ENCODE measurements at places on chromosomes 13 and 19.

DNA sequence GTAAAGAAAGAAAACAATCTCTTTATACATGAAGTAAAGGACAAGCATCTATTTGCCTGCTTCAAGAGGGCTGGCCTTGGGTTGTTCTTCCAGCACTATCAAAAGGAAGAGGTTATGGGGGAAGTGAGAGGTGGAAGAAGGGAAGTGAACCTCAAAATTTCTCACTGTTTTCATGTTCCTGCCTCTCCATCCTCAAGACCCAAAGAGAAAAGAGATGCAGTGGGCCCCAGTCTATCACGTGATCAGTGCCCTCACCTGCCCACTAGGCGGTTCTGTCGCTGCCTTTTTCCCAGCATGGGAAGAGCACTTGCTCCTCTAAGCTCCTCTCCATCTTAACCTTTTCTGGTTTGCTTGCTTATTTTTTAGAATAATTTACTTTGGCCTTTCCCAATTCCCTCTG, 6.2 kb upstream of the USP12 start:
- DNase-seq: no peak

GRCh38 chr19:38221421-38221820, 2.6 kb downstream of the DPF1 start:
- no peak for DNase-seq

DNA sequence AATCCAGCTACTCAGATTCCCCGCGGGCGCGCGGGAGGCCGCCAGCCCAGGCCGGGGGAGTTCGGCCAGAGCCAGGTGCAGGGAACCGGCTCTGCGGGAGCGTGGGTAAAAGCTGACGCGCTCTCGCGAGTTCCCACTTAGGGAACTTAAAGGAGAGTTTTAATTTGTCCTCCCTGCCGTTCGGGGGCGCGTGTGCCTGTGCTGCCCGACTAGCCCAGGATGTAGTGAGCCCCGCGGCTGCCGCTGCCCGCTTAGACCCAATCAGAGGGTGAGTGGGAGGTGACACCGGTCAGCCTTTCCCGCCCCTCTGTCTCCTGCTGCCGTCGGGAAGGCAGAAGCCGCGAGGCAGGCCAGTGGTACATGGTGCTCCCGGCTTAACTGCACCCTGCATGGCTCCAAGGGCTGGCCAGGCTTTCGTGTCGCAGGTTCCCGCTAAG, 36.0 kb upstream of the NEK3 start:
- DNase-seq: peak; percentile 55

DNA sequence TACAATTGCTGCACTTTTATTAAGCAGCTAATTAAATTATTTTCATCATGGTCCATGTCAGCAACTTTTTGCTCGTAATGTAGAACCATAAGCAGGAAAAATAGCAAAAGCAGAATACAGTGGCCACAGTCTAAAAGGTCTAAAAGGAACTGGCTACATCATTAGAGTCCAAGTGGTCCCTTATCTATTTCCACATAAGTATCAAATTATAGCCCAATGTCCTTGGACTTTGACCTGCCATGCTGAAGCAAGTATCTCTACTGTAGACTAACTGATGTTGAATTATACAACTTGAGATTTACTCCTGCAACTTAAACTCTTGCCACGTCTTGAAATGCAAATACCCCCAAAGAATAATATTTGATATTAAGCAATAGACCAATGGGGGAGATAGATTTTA, 68.8 kb downstream of the OXGR1 start:
- no peak for DNase-seq

DNA sequence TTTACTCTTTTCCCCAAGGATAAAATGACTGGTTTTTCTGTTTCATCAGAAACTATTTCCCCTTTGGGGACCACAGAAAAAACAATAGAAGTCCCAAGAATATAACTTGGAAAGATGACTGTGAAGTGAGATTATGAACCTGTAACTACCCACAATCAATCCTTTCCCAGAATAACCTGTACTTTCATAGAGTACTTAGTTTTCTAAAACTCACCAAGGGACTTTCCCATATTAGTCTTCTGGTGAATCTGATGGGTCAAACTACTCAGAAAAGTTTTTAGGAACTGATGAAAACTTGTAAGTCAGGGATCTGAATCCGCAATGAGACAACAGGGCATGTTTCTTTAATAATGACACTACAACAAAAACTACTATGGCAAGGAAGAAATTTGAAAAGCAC, 62.6 kb downstream of the STK24 start:
- DNase-seq: no peak

DNA sequence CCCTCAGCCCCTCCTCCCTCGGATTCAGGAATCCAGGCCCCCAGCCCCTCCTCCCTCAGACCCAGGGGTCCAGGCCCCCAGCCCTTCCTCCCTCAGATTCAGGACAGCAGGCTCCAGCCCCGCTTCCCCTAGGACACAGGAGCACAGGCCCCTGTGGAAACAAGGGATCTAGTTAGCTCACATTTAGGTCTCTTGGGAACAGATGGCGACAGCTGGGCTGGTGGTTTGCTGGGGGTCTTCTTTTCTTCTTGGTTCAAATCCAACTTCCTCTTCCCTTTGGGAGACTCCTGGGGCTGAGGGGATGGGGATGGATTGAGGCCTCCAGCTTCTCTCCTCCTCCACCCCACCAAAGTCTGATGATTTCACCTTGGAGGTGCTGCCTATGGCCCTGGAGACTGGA, 19.6 kb downstream of the ZNF575 start:
- no peak for DNase-seq

GRCh38 chr19:5894704-5895349, 8.8 kb downstream of the NDUFA11 start:
- no peak for DNase-seq

DNA sequence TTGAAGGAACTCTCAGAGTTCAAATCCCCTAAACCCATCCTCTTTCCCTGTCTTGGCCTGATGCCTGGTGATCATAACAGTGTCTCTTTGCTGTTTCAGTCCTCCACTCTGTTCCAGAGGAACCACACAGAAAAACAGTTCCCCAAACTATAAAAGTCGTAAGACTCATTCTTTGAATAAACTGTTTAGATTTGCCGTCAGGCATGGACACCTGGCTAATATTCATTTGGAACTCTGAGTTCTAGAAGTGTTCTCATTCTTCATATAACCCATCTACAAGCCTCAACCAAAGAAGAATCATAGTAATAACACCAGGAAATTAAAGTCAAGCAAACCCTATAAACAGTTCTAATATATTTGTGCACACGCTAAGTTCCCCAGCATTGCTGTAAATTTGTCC, 37.7 kb upstream of the ABCC4 start:
- no peak for DNase-seq

GRCh38 chr13:33345842-33346241, 60.3 kb upstream of the STARD13 start:
- DNase-seq: no peak

DNA sequence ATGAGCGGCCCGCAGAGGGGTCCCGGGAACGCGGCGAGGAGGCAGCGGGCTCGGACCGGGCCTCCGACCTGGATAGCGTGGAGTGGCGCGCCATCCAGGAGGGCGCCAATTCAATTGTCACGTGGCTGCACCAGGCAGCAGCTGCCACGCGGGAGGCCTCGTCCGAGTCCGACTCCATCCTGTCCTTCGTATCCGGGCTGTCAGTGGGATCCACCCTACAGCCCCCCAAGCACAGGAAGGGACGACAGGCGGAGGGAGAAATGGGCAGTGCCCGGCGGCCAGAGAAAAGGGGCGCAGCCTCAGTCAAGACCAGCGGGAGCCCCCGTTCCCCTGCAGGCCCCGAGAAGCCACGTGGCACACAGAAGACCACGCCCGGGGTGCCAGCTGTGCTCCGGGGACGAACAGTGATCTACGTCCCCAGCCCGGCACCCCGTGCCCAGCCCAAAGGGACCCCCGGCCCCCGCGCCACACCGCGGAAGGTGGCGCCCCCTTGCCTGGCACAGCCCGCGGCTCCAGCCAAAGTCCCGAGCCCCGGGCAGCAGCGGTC, 10.7 kb downstream of the C19orf25 start:
- DNase-seq: no peak

DNA sequence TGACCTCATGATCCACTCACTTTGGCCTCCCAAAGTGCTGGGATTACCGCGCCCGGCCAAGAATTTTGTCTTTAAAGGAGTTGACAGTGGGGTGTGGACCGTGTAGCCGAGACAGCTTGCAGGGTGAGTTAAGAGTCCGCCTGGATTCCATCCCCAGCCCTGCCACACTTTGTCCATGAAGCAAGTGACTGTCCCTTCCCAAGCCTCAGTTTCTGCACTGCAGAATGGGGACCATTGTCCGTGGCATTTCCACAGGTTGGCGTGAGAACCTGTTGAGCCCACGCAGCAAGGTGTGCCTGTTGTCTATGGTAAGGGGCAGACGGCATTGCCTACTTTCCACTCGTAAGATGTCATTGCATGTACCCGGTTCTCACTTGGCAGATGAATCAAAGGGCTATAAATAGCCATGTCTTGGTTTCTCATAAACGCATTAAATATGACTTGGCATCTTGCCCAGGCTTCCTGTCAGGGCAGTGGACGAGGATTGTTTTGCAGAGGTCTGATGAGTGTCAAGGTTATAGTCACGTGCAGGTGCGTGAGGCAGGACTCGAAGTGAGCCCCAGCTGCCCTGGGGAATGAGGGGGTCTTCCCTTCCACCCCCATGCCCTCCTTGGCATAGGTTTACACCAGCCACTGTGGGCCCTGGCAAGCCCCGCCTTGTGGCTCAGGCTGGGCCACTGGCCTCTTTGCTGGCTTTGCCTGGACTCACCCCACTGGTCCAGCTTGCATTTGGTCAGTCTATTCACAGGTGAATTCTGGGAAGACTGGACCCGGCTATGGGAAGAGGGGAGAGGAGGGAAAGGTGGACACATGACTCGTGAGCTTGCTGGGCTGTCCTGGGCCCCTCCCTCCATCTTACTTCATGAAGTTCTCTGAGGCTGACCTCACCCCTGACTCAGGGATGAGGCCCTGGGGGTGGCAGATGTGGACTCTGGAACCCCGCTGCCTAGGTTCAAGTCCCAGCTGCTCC, 14.6 kb downstream of the FAM187B start:
- peak; percentile 80 for DNase-seq

- DNase-seq: no peak
These were observed 128.7 kb downstream of the UGGT2 start for GRCh38 chr13:95924389-95924994.

GRCh38 chr13:86681223-86681622, 882.0 kb upstream of the SLITRK6 start:
- DNase-seq: no peak

GRCh38 chr19:37413313-37414084, 42.6 kb downstream of the ZNF527 start:
- DNase-seq: no peak

- DNase-seq: no peak
These were observed 10.6 kb downstream of the CAPN12 start for GRCh38 chr19:38733493-38734175.

GRCh38 chr13:110012102-110012739, 225.8 kb upstream of the IRS2 start:
- DNase-seq: no peak

- no peak for DNase-seq
These were observed 81.7 kb downstream of the LRRC63 start for GRCh38 chr13:46293436-46293835.

DNA sequence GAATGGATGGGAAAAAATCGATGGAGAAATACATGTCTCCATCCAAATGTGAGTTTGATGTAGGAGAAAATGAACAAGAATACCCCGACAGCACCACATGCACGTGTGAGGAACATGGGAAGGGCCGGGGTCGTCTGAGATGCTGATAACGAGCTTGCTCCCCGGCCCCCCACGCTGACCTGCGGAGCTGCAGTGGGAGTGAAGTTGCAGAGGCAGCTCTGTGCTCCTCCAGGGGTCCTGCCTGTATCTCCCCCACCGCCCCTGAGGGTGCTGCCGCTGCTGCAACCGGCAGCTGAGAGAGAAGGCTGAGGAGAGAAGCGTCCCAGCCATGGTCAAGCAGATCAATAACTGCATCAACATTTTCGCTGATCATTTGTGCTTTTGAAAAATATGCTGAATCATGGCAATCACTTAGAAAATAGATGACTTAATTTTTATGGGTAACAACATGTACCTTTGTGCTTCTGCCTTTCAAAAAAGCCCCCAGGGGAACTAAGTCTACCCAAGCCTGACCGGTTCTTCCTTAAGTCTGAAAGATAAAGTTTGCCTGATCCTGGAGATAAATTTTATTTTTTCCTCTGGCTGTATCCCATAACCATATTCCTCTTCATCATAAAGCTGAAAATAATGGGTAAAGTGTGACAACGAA, 18.2 kb upstream of the NAXD start:
- no peak for DNase-seq

Measured in stimulated activated CD4-positive, alpha-beta T cell treated with anti-CD3 and anti-CD28 coated beads, Interleukin-2, amount 100 ng/mL, for 24 hours (primary cell).